ENCODE measurements at places on chromosomes 6 and 20.

- peak; percentile 29 for DNase-seq
Measured at GRCh38 chr6:26064619-26065257, 22.5 kb upstream of the HFE start.

GRCh38 chr6:57137350-57137749 is 34.8 kb upstream of the BAG2 start:
- DNase-seq, result no peak

DNA sequence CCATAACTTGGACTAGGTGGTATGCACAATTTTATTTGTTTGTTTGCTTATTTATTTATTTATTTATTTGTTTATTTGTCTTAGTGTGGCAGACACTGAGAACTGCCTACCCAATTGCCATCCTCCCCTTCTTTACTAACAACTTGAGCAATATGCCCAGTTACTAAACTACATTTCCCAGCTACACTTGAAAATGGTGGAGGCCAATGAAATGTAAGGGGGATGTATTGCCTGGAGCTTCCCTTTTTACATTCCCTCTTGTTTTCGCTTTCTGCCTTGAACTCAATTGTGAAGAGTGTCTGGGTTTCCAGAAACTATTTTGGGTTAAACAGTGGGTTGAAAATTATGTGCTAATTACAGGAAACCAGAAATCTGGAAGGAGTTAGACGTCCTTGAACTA is 152.7 kb upstream of the FKBP1C start:
- DNase-seq, result no peak

GRCh38 chr6:155317186-155317585 is 2.9 kb upstream of the TFB1M start:
- DNase-seq, result no peak

DNA sequence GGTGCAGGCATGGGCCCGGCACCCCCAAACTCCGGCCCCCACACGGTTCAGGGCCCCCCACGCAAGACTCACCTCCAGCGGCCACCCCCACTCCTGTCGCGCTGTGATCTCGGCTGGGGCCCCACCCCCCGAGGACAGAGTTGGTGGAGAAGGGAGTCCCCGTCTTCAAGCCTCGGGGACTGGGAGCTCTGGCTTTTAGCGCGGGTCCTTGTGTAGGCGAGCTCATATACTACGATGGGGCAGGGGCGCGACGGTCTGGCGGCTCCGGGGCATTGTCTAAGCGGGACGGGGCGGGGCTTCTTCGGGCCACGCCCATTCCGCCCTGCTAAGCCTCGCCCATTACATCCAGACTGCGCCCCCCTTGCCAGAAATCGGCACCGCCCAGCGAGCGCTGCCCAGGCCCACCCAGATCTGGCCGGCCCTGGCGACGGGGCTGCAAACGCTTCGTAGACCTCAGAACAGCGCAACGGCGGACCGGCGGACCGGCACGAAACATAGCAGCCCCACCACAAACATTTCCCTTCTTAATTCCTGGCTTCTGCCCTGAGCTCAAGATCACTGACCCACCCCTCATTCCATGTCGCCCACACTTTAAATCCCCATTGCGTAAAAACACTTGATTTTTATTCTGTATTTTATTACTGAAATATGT is 1.0 kb upstream of the DDAH2 start:
- peak; percentile 92 for DNase-seq

- no peak for DNase-seq
Measured at GRCh38 chr6:113451049-113451448, 406.1 kb upstream of the MARCKS start.

DNA sequence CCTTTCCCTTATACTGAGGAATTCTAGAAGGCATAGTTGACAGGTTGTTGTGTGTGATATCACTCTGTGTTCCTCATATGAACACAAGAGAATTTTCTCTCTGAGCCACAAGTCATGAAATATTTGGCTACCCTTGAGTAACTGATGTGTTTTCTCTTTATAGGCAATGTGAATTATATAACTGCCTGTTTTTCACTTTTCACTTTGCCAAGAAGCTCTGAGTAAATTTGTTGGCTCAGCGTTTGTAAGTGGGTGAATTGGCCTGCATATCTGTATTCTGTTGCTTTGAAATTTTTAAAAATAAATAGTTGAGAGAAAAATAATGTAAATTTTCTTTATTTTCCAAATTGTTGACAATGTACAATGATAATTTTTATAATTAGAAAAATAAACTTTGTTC is 5.2 kb upstream of the BTBD9 start:
- DNase-seq, result no peak

DNA sequence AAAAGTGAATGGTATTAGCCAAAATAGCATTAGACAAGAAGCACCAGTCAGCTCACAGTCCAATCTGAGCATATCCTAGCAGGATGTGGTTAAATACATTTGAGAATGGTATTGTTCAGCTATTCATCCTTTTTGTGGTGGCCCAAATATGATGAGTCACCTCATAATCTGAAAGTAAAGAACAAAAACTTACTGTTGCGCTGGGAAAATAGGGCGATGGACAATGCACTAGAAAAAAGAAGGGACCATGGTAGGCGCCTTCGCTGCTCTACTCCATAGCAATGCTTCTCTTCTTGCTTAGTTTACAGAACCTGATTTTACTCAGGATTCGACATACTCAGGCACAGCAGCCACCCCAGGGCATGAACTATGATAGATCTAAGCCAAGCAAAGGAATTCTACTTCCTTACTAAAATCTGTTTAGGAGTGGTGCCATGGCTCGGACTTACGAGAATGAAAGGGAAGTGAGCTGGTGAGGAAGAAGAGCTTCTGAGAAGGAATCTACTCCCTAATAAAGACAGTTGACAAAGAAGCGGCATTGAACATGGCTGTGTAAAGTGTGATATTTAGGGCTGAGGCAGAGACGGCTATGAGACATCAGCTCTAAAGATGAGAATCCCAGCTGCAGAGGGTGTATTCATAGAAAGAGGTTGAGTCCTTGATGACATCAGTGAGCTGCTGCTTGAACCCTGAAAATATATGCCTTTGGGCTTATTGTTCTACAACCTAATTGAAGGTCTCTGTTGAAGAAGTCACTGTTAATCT is 16.6 kb upstream of the FBXO9 start:
- DNase-seq, result no peak

DNA sequence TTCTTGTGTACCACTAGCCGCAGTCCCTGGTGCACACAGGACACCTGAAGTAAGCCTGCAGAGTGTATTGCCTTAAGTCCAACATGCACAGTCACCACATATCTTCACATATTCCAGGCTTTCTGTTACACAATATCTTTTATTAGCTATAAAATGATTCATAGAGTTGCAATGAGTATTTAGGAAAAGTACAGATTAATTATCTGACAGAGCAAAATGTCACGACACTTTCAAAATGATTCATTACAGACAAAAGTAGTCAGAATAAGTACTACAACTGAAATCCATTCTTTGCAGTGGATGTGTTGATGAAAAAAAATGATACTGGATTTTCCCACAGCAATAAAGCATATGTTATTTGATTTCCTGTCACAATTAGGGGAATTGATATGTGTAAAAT is 199.5 kb upstream of the ASCC3 start:
- DNase-seq, result no peak

DNA sequence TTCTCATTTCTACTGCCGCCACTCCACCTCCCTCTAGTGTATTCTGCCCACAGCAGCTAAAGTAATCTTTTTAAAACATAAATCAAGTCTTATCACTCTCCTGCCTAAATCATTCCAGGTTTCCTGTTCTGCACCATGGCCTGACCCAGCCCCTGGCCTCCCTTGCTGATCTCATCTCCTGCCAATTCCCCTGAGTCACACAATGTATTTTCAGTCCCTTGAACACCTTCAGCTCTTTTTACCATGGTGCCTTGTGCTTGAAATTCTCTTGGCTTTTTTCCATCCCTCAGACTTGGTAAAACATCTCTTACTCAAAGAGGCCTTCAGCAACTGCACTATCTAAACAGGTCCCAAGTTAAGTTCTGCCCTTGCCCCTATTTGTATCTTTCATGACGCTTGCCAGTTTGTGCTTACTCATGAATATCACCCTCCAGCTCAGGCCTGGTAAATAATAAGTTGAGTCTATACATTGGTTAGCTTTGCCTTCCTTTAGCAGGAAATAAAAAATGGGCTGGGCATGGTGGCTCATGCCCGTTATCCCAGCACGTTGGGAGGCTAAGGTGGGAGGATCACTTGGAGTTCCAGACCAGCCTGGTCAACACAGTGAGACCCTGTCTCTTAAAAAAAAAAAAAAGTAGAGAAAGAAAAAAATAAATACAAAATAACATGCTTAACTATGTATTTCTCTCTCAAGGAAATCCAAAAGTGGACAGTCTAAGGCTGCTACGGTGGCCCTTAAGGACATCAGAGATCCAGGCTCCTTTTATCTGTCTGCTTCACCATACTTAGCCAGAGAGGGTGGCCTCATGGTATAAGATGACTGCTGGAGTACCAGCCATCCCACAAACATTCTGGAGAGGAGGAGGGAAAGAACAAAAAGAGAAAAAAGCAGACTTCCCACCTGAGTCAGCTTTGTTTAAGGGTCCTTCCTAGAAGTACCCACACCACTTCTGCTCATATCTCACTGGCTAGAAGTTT is 62.2 kb downstream of the ARFGEF2 start:
- no peak for DNase-seq

DNA sequence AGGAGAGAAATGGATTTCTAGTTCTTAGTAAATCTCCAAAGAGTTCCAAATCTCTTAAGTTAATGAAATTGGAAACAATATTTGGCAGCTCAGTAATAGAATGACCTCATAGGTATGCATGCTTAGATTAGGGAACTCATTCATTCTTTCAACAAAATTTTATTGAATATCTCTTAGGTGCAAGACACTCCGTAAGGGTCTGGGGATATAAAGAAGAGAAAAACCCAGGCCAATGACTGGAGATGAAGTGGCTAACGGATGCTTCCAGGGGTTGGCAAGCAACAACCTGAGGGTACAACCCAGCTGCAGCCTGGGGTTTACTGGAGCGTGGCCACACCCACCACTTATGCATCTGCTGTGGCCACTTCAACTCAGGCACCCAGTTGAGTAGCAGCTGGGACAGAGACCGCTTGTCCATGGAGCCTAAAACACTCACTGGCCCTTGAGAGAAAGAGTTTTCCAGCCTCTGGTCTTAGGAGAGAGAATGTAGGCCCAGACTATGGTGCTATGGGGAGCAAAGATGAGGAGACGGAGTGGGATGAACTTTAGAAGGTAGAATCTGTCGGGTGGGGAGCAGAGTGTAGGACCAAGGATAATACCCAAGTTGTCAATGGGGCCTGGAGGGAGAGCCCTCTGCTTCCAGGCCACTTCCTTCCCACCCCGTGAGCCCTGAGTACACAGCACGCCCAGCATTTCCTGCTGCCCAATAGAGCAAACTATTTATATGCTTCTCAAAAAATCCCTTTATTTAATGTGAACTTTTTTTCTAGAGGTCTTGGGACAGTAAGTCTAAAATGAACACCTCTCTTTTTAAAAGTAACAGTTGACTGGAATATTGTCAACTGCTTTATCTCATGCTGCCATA is 46.8 kb upstream of the PXDC1 start:
- DNase-seq, result no peak

DNA sequence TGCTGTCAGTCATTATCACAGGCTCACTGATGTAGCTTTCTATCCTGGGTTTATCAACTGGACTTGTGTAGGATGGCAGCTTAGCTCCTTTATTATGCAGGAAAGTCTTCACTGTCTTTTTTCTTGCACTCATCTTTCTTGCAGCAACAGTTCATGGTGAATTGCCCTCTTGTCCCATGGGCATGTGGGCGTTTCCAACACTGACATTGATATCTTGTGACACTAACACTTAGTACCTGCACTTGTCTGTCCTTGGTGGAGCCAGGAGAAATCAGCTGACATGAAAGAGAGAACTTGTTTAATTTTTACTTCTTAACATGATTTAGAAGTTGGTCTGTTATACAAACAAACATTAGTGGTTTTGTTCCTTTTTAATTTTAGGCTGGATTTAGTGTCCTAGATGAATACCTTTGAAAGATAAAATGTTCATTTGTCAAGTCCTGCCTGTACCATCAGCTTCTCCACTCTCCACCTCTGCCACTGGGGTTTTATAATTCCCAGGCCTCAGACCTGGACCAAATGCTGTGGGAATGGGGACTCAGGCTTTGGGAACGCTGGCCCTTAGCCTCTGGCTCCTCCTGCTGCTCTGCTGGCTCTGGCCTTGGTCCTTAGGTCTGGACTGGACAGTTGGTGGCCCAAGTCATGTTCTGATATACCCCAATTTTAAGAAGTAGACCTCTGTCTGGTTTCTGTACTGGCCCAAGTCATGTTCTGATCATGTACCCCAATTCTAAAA is 161.0 kb upstream of the LAMP5 start:
- DNase-seq, result no peak

DNA sequence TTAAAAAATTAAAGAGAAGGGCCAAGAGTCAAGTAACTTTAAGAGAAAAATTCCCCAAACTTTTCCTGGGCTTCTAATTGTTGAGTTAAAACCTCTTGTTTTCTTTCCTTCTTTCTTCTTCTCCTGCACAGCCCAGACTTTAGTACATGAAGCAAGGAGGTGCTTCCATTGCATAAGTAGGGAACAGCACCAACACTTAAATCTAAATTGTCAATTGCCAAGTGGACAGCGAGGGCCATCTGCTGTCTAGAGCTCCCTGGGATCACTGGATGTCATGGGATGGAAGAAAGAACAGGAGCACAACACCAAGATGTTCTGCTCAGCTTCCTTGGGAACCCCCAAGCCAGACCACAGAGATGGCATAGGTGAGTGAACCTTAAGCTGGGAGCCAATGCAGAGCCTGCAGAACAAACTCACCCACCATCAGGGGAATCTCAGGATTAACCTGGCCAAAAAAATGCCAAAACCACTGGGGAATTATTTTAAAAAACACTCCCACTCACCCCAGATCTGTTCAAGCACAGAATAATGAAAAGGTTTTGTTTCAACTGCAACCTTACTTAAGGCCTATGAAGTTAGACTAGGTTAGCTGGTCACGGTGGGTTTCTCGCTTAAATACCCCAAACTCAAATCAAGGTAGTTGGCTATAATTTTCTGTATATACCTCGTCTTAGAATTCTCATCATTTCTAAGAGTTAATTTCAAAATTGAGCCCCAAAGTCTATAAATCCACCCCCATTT is 67.8 kb downstream of the TNFRSF21 start:
- no peak for DNase-seq

- DNase-seq, result no peak
Measured at GRCh38 chr6:123784330-123784729, 19.3 kb upstream of the NKAIN2 start.

GRCh38 chr20:12028771-12029170 is 111.1 kb downstream of the BTBD3 start:
- DNase-seq, result no peak

GRCh38 chr6:35388772-35389352 is 46.5 kb downstream of the PPARD start:
- no peak for DNase-seq

DNA sequence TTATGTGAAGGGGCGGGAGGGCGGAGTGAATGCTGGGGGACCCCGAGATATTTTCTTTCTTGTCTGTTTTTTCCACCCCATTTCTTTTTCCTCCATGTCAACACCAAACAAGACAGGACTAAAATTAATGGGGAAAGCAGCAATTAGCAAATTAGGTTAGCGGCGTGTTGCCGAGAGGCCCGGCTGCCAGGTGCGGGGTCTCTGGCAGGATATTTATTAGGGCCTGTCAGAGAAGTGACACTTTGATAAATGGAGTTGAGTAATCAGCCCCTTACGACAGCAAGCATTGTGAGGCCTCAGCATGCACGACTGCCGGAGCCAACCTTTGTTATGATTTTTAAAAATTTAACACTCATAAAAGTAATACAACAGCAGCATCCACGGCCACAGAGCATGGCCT is 193.8 kb downstream of the DHX35 start:
- DNase-seq, result no peak

- DNase-seq, result no peak
Measured at GRCh38 chr6:135088818-135089809, 34.5 kb upstream of the HBS1L start.

- peak; percentile 3 for DNase-seq
Measured at GRCh38 chr6:69232496-69232895, 564.3 kb downstream of the LMBRD1 start.
